ENCODE measurements at places on chromosomes 4 and X.

DNA sequence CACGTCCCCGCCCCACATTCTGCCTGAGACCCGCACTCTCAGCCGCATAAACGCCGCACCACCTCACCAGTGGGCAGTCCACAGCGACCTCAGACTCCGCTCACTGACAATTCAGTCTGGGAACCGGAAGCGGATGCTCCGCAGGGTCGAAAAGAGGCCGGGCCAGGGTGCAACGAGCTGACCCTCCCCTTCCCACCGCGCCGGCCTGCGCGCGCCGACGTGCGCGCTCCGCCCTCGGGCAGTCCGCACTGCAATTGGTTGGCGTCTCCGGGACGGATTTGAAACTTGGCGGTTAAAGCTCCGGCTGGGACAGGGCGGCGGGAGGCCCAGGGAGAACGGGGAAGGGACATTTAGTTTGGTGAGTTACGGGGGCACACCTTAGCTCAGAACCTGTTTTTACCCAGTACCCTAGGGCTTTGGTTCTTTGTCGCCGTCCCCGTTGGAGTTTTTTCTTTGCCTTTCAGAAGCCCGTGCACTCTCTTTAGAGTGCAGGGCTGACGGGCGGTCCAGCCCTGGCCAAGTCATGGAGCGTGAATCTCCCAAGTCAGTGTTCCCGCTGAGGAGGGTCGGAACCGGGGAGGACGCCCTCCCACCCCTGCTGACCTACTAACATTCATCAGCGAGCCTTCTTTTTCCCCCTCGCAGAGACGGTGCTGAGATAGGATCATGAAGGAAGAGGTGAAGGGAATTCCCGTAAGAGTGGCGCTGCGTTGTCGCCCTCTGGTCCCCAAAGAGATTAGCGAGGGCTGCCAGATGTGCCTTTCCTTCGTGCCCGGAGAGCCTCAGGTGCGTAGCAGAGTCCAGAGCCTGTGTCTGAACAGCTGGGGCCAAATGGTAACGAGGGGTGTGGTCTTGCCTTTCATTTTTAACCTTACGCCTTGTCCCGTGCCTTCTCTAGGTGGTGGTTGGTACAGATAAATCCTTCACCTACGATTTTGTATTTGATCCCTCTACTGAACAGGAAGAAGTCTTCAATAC is at the start of the genes KIF4A and PDZD11:
Gene KIF4A (plus strand): TSS at position 312 of the 978 bp plus-strand sequence. CDS start 355 bp downstream, at position 667.
Gene PDZD11 (minus strand): TSS at position 135 of the 978 bp plus-strand sequence. CDS start 586 bp downstream, outside the sequence.
- peak; percentile 41 for DNase-seq

GRCh38 chr4:61273233-61273632 is 73.1 kb downstream of the ADGRL3 start:
- no peak for DNase-seq

GRCh38 chr4:73998040-73999011 is at the start of gene CXCL5:
Gene CXCL5, minus strand, starts transcription at chr4:73998677. Its CDS starts 96 bp downstream, at chr4:73998581.
- DNase-seq = no peak

DNA sequence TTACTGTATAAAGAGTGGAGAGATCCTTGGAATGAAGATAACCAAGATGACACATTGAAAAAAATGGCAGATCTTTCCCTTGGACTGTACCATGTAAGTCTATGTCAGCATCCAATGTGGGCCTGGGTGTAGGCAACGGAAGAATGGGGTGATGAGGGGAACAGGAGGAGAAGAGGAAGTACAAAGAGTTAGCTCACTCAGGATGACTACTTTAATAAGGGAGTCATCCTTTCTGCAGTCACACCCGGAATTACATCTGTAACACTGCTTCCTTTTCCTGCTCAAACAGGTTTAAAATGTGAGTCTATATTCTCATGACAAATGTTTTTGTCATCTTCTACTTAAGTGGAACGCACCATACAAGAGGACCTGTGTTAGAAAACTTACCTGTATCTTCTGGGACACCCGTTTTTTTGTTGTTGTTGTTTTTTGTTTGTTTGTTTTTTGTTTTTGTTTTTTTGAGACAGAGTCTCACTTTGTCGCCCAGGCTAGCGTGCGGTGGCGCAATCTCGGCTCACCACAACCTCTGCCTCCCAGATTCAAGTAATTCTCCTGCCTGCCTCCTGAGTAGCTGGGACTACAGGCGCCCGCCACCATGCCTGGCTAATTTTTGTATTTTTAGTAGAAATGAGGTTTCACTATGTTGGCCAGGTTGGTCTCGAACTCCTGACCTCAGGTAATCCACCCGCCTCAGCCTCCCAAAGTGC is 18.0 kb downstream of the HPSE start:
- DNase-seq = no peak

- no peak for DNase-seq
Measured at GRCh38 chr4:76600447-76600846, 165.4 kb downstream of the SHROOM3 start.

DNA sequence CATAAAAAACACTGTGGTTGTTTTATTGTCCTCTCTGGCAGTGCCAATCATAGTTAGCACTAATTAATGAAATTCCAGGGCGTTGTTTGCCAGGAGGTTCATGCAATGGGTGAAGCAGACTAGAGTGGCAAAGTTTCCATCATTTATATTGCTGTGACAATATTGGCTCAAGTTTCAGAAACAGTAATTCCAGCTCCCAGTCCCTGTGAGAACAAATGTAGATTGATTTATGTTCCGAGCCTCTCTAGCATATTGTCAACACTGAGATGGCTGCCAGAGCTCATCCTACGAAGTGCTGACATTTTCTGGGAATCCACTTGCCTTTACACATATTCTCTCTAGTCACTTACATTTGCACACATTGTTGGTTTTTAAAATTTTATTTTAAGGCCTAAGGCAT is 440.0 kb upstream of the IGFBP7 start:
- no peak for DNase-seq

DNA sequence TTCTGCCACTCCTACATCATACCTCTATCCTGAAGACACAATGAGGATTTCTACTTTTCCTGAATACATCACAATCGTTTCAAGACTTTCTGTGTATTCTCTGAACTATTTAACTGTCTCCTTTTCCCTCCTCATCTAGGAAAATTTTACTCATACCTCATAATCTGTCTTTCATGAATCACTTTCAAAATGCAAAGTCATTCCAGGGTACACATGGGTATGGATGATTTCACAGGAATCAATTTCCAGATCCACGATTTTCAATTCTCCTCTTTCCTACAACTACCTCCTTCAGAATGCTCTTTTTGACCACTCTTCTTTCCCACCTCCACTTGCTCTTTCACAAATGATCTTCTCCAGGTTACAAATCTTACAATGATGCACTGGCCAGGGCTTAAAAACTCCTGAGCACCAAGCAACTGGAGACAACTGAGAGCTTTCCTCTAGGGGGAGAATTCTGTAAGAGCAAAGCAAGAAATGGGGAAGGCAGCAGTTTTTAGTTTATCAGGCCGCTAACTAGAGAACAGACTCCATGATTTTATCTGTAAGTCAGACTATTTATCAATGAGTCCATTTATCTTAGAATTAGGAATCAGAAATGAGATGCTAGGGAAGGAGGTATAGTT is 116.4 kb downstream of the PPP3CA start:
- DNase-seq = no peak

- DNase-seq = peak; percentile 66
Measured at GRCh38 chrX:47384502-47384901, 14.1 kb downstream of the ZNF157 start.

GRCh38 chrX:30414144-30414543 is 105.0 kb upstream of the NR0B1 start:
- DNase-seq = no peak

DNA sequence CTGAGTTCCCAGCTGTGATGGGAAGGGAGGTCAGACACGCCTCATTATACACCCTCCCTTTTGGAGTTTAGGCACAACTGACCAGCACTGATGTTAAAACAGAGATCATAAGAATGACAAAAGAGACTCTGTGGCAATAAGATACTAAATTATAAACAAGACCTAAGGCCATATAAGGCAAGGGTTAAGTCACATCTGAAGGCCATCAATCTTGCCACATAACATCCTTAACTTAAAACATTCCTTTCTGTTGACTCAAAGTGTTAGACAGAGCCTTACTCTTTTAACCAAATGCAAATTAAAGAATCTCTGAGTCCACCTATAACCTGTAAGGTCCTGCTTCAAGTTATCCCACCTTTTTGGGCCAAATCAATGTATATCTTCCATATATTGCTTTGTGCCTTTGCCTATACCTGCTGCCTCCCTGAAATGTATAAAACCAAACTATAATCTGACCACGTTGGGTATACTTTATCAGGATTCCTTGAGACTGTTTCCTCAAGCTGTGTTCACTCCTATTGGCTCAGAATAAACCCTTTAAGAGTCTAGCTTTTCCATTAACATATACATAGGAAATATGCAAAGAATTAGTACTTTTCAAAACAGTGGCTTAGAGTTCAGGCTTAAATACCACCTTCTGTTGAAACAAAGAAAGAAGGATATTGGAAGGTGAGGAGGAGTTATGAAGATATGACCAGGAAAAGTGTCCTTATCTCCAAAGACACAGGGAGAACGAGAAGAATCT is 214.4 kb upstream of the PPP1R2C start:
- DNase-seq = no peak

DNA sequence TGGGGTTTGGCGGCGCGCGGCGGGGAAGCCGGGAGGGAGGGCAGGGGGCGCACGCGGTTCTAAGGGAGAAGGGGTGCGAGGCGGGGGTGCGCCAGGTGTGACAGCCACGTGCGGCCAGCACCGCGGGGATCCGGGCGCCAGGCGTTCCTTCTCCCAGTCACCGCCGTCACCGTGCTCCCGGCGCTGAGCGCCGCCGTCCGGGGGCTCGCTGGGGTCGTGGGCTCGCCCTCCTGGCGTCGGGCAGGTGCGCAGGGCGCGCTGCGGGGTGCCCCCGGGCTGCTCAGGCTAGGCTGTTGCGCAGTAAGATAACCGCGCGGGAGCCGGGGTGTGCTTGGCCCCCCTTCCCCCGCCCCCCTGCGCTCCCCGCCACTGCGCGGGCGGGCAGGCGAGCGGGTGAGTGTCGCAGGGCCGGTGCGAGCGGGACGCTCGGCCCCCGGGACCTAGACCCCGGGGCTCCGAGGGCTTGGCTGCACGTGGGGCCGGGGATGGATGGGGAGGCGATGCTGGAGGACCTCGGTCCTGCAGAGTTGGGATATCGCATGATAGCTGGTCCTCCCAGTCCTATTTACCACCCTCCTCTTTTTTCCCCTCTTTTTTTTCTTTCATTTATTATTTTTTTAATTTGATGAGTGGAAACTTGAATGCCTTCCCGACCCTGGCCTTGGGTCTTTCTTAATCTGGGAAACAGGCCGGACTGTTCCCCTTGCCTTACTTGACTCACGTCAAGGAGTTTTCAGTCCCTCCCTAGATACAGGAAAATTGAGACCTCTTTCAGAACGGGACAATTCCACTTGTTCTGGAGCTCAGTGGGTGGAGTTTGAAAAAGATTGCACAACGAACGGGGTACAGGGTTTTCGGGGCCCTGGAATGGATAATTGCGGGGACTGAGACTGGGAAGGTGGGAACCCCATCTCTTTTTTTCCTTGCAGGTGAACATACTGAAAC is 797 bp downstream of the TXLNG start:
- peak; percentile 59 for DNase-seq

GRCh38 chr4:105627620-105628019 is 75.2 kb downstream of the ARHGEF38 start:
- no peak for DNase-seq

GRCh38 chrX:22121161-22121560 is 89.0 kb downstream of the PHEX start:
- no peak for DNase-seq

DNA sequence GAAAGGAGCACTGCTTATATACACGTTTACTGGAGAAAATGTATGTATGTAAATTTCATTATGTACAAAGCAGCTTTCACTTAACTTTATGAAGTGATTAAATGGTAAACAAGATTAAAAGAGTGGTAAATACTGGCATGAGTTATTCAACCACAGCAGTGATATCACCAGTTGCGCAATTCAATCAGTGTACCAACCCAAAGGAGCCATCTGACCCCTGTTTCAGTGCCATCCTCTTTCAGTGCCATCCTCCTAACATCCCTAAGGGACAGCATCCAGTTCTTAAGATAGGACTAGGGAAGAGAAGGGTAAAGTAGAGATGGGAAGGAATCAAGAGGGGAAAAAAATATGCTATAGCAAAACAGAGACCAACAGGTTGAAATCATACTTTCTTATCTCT is 16.2 kb downstream of the HPF1 start:
- no peak for DNase-seq

DNA sequence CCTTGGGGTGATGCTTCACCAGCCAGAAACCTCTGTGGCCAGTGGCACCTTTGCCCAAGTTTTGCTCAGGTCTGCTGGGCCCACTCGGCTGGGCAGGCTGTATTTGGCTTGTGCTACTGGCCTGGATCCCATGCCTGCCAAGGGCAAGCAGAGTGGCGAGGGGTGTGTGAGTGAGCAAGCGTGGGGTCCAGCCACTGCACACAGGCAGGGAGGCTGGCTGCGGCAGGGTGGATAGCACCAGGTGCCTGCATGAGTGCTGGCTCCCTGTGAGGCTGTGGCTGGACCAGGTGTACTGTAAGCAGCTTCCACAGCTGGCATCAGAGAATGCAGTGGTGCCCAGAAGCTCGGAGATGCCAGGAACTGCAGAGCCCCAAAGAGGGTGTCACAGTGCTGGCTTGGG is 478.5 kb downstream of the STPG2 start:
- DNase-seq = no peak

GRCh38 chr4:159296061-159296460 is 193.2 kb downstream of the RAPGEF2 start:
- no peak for DNase-seq

DNA sequence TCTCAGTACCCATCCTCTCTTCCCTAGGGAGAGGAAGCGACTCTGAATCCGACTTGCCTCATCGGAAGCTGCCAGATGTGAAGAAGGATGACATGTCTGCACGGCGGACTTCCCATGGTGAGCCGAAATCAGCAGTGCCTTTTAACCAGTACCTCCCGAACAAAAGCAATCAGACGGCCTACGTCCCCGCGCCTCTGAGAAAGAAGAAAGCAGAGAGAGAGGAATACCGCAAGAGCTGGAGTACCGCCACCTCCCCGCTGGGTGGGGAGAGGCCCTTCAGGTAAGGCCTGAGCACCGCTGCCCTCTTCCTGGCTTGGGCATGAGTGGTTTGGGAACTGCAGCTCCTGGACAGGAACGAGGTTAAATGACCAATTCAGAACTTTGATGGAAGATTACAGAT is 81.2 kb downstream of the LIMCH1 start:
- DNase-seq = no peak

GRCh38 chr4:158933236-158933635 is 164.4 kb downstream of the FNIP2 start:
- DNase-seq = no peak

GRCh38 chrX:48956728-48957414 is 536 bp downstream of the OTUD5 start:
- peak; percentile 44 for DNase-seq

DNA sequence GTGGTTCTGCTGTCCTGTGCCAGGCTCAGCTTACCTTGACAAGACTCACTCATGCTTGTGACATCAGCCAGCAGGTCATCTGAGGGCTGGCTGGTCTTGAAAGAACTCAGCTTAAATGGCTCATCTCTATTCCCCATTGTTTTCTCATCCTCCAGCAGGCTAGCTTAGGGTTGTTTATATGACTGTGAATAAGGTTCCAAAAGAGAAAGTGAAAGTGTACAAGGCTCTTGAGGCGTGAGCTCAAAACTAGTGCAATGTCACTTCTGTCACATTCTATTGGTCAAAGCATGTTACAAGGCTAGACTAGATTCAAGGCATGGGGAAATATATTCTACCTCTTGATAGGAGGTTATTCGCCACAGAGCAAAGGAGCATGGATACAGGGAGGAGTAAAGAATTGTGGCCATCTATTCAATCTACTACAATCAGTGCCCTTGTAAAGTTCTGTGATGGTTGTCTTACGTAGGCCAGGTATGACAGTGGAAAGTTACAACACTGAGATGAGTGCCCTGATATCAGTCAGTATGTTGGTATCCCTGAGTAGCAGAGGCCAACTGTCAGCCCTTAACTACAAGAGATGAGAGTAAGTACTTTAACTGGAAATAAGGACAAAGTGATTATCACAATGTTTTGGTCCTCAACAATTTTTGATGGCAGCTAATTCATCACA is 19.8 kb upstream of the TMLHE start:
- DNase-seq = no peak
